NCI-H2107 (cell line): ENCODE measurements at places on chromosomes 11 and 22.

DNA sequence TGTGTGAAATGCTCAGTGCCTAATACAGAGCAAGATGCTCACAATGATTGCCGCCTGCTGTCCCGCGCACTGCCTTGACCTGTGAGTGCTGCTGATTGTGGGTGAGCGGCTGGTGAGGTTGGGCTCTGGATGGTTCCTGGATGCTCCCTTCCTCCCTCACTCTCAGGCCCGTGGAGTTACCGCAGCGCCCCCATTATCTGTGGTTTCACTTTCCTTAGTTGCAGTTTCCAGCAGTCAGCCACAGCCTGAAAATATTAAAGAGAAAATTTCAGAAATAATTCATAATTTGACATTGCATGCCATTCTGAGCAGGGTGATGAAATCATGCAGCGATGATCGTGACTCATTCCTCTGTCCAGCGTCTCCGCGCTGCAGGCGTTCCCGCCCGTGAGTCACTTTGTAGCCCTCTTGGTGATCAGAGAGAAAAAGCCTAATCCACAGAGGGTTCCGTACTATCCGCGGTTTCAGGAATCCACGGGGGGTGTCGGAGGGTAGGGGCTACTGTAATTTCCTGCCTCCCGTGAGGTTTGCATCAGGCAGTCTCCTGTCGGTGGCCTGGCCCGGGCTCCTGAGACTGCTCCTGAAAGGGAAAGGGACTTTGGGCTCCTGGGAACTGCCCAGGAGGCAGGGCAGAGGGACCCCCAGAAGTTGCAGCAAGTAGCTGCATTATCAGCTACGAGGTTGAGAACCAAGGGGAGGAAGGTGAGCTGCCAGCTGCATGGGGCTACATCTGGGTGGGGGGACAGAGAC, 10.6 kb downstream of the RPL3 start:
- no peak for DNase-seq

GRCh38 chr11:108727665-108728064, 62.8 kb downstream of the DDX10 start:
- DNase-seq: no peak

DNA sequence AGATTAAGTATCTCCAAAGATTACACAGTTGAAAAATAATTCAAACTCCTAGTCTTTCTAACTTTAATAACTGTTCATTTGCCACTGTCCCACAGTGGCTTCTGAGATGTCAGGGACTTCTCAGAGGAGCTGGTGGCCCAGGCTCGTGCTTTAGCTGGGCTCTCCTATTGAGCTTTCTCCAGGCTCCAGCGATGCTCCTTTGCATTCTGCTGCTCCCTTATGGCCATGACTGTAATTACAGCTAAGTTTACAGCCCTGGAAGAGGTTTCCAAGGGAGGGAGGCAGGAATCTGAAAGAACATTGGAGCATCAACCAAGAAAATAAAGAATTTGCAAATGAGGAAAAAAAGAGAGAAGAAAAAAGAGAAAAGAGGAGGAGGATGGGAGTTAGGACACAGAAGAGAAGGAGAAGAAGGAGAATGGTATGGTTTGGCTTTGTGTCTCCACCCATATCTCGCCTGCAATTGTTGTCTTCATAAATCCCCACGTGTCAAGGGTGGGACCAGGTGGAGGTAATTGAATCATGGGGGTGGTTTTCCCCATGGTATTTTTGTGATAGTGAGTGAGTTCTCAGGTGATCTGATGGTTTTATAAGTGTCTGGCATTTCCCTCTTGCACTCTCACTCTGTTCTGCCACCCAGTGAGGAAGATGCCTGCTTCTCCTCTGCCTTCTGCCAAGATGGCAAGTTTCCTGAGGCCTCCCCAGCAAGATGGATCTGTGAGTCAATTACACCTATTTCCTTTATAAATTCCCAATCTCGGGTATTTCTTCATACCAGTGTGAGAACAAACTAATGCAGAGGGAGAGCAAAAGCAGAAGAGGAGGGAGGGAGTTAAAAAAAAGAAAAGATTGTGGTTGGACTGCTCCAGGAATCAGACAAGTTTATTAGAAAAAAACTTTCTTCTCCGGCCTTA, 857.0 kb downstream of the KCNA4 start:
- DNase-seq: peak; percentile 60

GRCh38 chr11:22742157-22742613, 75.8 kb downstream of the GAS2 start:
- no peak for DNase-seq

- no peak for DNase-seq
Observed at GRCh38 chr11:64561984-64562722, 28.9 kb upstream of the SLC22A12 start.

DNA sequence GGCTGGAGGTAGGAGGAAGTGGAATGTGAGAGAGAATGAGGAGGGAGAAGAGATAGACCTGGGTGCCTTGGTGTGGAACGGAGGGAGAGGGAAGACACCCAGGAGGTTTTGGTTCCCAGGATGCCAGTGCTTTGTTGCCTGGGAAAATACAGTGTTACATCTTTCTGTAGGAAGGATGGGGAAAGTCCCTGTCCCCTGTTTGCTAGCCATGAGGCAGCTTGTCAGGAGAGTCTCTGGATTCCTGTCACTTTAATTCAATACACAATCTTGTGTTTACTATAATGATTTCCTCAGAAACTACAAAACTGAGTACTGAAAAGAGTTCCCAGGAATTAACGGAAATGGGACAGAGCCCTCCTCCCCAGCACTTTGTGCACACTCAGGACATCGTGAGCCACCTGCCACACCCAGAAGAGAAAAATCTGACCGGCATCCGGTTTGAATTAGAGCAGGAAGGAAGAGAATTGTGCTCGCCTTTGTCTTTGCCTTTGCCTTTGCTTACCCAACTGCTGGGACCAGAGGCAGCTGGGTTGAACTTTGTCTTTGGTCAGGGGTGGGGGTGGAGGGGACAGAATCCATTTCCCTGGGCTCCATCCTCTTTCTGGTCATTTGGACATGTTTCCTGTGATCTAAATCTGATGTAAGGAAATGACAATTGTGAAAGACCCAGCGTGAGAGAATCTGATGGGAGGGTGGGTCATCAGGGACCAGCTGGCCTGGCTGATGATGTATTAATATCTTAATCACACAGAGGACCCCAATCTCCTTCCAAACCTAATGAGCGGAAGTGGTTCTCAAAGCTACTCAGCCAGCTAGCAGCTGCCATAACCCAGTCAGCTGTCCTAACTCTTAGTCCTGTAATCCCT, 1.3 kb upstream of the LIMK2 start:
- DNase-seq: no peak

DNA sequence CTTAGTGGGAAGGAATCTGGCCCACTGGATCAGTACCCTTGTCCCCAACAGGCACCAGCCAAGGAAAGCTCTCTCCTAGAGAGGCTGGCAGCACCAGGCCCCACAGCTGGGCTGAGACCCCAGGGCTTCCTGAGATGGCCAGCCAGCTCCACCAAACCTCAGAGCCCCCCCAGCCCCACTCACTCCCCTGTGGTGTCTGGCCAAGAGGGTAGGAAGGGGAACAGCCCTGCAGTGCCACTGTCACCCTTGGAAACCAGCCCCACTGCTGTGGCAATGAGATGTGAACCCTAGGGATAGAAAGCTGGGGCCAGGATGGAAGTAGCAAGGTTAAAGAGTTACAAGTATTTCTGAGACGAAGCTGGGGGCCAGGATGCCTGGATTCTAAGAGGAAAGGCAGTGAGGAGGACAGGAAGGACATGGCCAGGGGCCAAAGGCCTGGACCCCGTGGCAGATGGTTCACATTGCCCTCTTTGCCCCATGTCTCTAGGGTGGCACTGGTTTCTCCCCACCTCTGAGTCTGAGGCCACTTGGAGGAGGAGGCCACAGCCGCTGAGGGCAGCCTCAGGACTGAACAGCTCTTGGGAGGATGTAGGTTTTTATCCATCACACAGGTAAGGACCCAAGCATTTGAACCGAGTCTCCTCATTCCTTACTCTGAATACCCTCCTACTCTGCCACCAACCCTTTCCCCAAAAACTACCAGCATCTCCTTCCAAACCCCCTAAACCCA, 28.8 kb downstream of the NRXN2 start:
- DNase-seq: no peak

DNA sequence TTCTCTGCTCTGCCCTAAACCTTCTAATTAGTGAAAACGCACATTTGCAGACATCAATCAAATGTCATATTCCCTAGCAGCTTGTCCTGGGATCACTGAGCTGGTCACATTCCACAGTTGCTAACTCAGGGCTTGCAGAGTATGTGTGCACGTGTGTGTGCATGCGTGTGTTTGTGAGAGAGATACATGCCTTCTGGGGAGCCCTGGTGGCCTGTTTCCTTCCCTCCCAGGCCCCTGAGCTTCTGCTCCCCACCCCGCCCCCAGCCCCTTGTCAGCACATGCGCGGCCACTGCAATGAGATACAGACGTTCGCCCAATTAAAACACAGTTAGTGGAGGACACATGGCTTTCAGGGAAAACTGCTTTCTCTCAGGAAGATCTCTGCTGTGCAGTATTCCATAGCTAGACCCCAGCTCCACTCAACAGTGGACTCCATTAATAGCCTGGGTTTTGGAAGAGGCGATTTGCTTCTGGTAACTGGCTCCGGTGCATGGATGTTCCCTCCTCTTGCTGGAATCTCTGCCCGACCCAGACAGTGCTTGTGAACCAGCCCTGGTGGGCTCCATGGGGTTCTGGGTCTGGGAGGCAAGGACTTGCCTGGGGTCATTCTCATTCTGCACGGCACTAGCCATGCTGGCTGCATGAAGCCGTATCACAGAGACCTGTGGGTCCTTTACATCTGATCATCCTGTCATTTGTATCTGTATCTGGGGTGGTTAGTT, 17.7 kb downstream of the LRP5 start:
- DNase-seq: no peak

GRCh38 chr11:36945384-36945783, 347.3 kb upstream of the RAG2 start:
- DNase-seq: no peak

GRCh38 chr22:34992672-34993071, 73.3 kb upstream of the ISX start:
- no peak for DNase-seq

GRCh38 chr11:128458321-128458720, 129.0 kb downstream of the ETS1 start:
- no peak for DNase-seq
